Nephron progenitor cell (in vitro differentiated cells): ENCODE measurements at places on chromosomes 7 and 10.

- DNase-seq = peak; percentile 51
Measured at GRCh38 chr7:44145479-44145968, 4.4 kb upstream of the MYL7 start.

- no peak for DNase-seq
Measured at GRCh38 chr10:97518301-97519043, 19.7 kb downstream of the UBTD1 start.

GRCh38 chr10:3186368-3186767 is 13.8 kb upstream of the PITRM1 start:
- DNase-seq = no peak

DNA sequence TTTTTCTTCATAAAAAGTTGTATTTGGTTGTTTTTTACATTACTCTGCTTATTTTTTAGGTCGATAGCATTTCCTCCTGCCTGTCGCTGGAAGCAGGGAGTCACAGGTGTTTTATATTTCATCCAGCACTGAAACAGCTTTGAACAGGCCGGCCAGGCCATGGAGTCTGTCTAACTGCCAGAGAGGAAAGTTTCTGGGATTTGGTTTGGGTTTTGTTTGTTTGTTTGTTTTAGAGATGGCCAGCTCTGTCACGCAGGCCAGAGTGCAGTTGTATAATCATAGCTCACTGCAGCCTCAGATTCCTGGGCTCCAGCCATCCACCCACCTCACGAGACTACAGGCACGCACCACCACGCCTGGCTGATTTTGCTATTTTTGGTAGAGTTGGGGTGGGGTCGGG is 23.4 kb downstream of the PROSER2 start:
- no peak for DNase-seq

GRCh38 chr7:37212556-37212955 is 236.1 kb downstream of the ELMO1 start:
- DNase-seq = no peak

DNA sequence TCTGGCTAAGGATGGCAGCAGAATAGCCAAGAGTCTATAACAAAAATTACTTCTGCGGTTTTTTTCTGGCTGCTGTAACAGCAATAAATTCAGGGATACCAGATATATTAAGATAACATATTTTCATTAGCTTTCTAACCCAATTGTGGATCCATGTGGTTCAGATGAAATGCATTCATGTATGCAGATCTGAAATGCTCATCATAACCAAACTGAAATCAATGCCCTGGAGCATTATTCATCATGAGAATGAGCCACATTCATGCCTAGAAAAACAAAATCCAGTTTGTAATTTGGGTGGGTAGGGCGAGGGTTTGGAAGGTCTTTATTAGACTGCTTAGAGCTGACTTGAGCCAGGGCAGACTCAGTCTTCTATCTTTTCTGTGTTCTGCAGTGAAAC is 69.8 kb upstream of the SEMA3A start:
- no peak for DNase-seq

DNA sequence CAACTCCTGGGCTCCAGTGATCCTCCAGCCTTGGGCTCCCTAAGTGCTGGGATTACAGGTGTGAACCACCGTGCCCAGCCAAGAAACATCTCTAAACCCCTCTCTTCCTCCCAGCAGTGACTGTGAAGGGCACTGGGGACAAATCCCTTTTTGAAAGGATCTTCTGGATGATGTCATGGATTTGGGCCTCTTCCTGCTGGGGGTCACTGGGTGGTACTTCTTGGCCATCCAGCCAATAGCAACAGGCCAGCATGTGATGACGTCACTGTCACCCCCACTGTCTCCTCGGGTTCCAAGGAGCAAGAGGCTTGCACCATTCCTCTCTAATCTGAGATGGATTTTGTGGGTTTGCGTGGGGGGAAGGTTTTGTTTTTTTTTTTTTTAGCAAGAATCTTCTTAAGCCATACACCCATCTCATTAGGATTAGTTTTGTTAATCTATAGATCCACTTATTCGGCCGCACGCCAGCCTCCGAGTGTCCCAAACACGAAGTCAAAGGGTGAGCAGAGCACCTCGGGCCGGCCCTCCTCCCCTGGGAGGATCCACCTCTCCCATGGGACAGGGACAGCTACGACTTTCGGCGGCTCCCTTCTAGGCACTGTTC is 29.4 kb upstream of the TNRC18 start:
- peak; percentile 44 for DNase-seq

GRCh38 chr7:151688236-151688780 is 168.6 kb upstream of the RHEB start:
- DNase-seq = no peak

- DNase-seq = no peak
Measured at GRCh38 chr7:100572281-100572948, 1.3 kb downstream of the SAP25 start.

GRCh38 chr10:69879634-69880257 is 78.0 kb downstream of the COL13A1 start:
- peak; percentile 37 for DNase-seq
